Activated CD4-positive, alpha-beta T cell treated with anti-CD3 and anti-CD28 coated beads, Interleukin-2, amount 10 ng/mL, durations not matched to agents 7 days and 5 days (primary cell): ENCODE measurements at places on chromosomes 3 and 15. TPM values are rescaled to one million over a fixed set of nuclear protein-coding genes. Genes with fewer than 3 reads are reported as not detected.

ALDH1A2 gene
- total RNA-seq: not detected

SLC25A20 gene
- 35.2 TPM for total RNA-seq

SPTSSB gene
- not detected for total RNA-seq

CCR8 gene
- total RNA-seq: 1.9 TPM

- H3K4me3 ChIP-seq: no peak overlapping the region
- H3K27me3 ChIP-seq: no peaks in the 10 kb centered on the region
- H3K36me3 ChIP-seq: peaks cover 1% of the 10 kb centered on the region
- no peak for DNase-seq
Observed at GRCh38 chr3:31370681-31371080, 162.0 kb upstream of the STT3B start.

DNA sequence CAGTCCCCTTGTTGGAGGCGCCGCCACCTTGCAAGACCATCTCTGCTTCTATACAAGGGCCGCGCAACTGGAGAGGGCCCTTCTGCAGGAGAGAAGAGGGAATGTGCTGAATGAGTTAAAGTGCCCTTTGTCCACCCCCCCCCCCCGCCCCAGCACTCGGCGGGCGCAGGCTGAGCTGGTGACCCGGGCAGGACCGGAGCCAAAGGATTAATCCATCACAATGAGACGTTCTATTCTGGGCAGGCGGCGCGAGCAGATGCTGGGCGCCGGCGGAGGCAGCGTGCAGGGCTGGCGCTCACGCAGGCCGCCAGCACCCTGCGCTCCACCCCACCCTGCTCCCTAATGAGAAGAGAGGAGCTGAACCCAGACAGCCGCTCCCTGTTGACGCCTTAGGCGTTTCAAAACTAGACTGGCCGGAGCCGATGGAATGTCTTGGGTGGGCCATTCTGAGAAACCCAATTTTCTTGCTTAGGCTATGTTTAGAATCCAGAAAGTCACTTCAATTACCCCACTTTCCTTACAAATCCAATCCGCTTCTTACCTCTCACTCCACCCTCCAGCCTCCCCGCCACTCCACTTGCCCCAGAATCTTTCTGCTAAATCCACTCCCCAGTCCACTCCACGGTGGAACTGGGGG, 32.9 kb downstream of the GJD2 start:
- no peak for DNase-seq
- no peak overlapping the region for H3K4me3 ChIP-seq
- H3K4me1 ChIP-seq: no peaks in the 10 kb centered on the region
- H3K27me3 ChIP-seq: peaks cover 51% of the 10 kb centered on the region
- no peaks in the 10 kb centered on the region for H3K36me3 ChIP-seq

- no peak for DNase-seq
- H3K4me1 ChIP-seq: peaks cover 8% of the 10 kb centered on the region
- H3K36me3 ChIP-seq: peaks cover 14% of the 10 kb centered on the region
- H3K27me3 ChIP-seq: no peaks in the 10 kb centered on the region
- H3K4me3 ChIP-seq: no peak overlapping the region
Observed at GRCh38 chr3:183212565-183212964, 40.5 kb upstream of the B3GNT5 start.

DNA sequence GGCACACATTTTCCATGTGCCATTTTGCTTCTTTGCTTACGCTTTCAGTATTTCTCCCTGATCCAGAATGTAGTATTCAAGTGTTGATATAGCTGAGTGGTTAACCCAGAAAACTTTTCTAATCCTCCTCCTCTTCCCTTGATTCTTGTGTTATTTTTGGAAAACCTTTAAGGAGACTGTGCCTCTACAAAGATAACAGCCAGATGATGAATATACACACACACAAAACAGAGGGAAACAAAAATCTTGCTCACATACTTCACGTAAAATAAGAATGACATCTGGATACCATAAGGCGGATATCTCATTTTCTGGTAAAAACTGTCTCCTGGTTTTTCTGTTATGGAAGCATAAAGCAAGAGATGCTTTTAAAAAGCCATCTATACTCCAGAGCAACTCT, 295.8 kb upstream of the THBS1 start:
- H3K27me3 ChIP-seq: peaks cover 33% of the 10 kb centered on the region
- no peak overlapping the region for H3K4me3 ChIP-seq
- no peak overlapping the region for H3K27ac ChIP-seq

EPHA6 gene
- total RNA-seq: not detected

GRCh38 chr3:115823083-115823482, 199.8 kb downstream of the GAP43 start:
- no peaks in the 10 kb centered on the region for H3K4me1 ChIP-seq
- H3K4me3 ChIP-seq: no peak overlapping the region
- H3K27ac ChIP-seq: no peak overlapping the region
- no peak for DNase-seq
- peaks cover 5% of the 10 kb centered on the region for H3K27me3 ChIP-seq

DNA sequence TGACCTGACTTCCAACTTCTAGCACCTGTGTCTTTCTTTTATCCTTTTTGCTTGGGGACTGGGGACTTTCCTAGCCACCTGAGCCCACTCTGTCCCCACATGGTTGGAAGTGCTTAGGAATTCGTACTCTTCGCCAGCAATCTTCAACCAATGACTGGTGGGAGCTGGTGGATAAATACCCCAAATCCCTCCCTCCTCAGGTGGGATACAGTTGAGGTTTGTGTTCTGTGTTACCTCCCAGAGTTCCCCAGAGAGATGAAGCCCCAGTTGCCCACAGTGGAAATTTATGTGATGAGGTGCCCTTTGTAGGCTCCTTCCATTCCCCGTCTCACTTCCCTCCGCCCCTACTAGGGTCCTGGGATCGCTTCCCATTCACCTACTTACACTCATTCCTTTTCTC, 40.1 kb upstream of the CFAP161 start:
- H3K36me3 ChIP-seq: no peaks in the 10 kb centered on the region
- no peak overlapping the region for H3K4me3 ChIP-seq
- peaks cover 32% of the 10 kb centered on the region for H3K27me3 ChIP-seq
- peaks cover 9% of the 10 kb centered on the region for H3K4me1 ChIP-seq
- no peak for DNase-seq

BOC gene
- not detected for total RNA-seq

ATP13A5 gene
- total RNA-seq: not detected

COPS2 gene
- 61.7 TPM for total RNA-seq

DNA sequence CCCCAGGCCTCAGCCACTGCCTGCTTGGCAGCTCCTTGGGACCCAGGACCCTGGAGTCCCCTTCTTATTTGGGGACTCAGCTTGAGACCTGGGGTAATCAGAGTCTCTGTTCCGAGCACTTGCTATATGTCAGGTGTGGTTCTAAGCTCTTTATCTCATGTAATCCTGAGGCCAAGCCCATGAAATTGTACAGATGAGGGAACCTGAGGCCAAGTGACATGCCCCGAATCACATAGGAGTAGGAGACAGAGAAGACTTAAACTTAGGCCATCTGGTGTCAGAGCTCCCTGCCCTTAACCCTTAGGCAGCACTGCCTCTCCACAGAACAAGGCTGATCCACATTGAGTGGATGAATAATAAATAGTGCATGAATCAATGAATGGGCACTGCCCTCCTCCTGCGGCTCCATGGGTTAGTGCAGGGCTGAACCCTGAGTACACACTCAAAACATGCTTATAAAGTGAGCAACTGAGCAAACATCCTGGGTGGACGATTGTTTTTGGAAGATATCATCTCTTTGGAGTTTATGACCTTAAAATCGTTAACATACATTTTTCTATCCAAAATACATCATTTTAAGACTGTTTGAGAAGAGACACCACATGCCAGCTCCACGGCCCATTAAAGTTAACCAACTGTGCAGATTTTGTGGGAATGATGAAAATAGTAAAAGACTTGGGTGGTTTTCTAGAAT, 33.2 kb upstream of the IQSEC1 start:
- H3K27ac ChIP-seq: no peak overlapping the region
- peaks cover 8% of the 10 kb centered on the region for H3K4me1 ChIP-seq
- no peaks in the 10 kb centered on the region for H3K36me3 ChIP-seq
- no peak overlapping the region for H3K4me3 ChIP-seq

- no peaks in the 10 kb centered on the region for H3K36me3 ChIP-seq
- DNase-seq: no peak
- no peak overlapping the region for H3K4me3 ChIP-seq
- H3K4me1 ChIP-seq: no peaks in the 10 kb centered on the region
- H3K27ac ChIP-seq: no peak overlapping the region
Observed at GRCh38 chr3:43370293-43370980, 84.1 kb downstream of the SNRK start.

- no peak overlapping the region for H3K4me3 ChIP-seq
- H3K4me1 ChIP-seq: no peaks in the 10 kb centered on the region
- no peaks in the 10 kb centered on the region for H3K36me3 ChIP-seq
- no peak for DNase-seq
Observed at GRCh38 chr3:78046566-78046965, 1006.7 kb downstream of the ROBO2 start.

DNA sequence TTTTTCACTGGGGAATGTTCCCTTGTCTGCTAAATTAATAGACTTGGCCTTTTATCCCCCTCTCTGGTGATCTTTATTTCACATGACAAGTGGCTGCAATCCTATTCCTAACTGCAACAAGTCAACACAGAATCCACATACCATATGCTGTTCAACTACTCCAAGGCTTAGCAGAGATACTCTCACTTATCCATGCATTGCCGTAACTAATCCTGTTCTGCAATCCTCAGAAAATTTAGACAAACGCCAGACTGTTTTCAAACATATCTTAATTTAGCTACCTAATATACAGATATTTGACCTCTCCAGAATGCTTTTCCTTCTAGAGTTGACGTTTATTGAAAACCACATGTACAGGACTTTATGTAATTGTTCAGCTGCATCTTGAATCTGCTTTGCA, 37.9 kb downstream of the EID1 start:
- peaks cover 33% of the 10 kb centered on the region for H3K27me3 ChIP-seq
- H3K4me1 ChIP-seq: no peaks in the 10 kb centered on the region
- no peaks in the 10 kb centered on the region for H3K36me3 ChIP-seq
- H3K27ac ChIP-seq: no peak overlapping the region
- H3K4me3 ChIP-seq: no peak overlapping the region

C3orf20 gene
- total RNA-seq: 0.10 TPM

DNA sequence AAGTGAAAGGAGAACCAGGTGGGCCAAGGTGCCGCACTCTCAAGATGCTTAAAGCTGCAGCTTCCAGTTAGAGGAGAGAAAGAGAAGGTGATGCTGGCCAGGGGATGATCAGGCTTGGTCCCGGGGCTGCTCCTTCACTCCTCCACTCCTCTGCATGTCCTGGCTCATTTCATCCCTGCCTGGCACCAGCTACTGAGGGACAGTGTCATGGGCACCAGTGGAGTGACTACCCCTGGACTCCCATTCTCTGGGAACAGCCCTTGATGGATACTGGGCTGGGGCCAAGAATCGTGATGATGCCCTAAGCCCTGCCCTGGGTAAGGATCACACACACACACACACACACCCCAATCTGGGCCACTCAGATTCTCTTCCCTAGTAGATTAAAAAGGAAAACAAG, 243.7 kb downstream of the UACA start:
- no peaks in the 10 kb centered on the region for H3K36me3 ChIP-seq
- DNase-seq: no peak
- H3K27ac ChIP-seq: no peak overlapping the region
- no peak overlapping the region for H3K4me3 ChIP-seq

FSTL1 gene
- 0.37 TPM for total RNA-seq

- no peaks in the 10 kb centered on the region for H3K36me3 ChIP-seq
- H3K4me3 ChIP-seq: no peak overlapping the region
- H3K4me1 ChIP-seq: no peaks in the 10 kb centered on the region
- no peak for DNase-seq
- H3K27me3 ChIP-seq: peaks cover 9% of the 10 kb centered on the region
- no peak overlapping the region for H3K27ac ChIP-seq
Observed at GRCh38 chr3:14534516-14535191, 5.5 kb downstream of the GRIP2 start.

- no peak overlapping the region for H3K27ac ChIP-seq
- H3K4me1 ChIP-seq: no peaks in the 10 kb centered on the region
- H3K27me3 ChIP-seq: peaks cover 13% of the 10 kb centered on the region
- no peaks in the 10 kb centered on the region for H3K36me3 ChIP-seq
- DNase-seq: no peak
Observed at GRCh38 chr15:39672666-39673065, 91.8 kb downstream of the THBS1 start.

FYCO1 gene
- 15.1 TPM for total RNA-seq

- no peak overlapping the region for H3K4me3 ChIP-seq
- H3K27me3 ChIP-seq: peaks cover 4% of the 10 kb centered on the region
- no peaks in the 10 kb centered on the region for H3K4me1 ChIP-seq
- no peaks in the 10 kb centered on the region for H3K36me3 ChIP-seq
Observed at GRCh38 chr15:98375513-98376340, 272.6 kb upstream of the IGF1R start.

CYP1A1 gene
- total RNA-seq: 2.9 TPM

TERB2 gene
- not detected for total RNA-seq

- no peak overlapping the region for H3K27ac ChIP-seq
- no peaks in the 10 kb centered on the region for H3K36me3 ChIP-seq
- no peak for DNase-seq
- no peaks in the 10 kb centered on the region for H3K27me3 ChIP-seq
Observed at GRCh38 chr3:23164746-23165145, 38.4 kb upstream of the UBE2E2 start.

- no peaks in the 10 kb centered on the region for H3K36me3 ChIP-seq
- DNase-seq: no peak
- no peak overlapping the region for H3K27ac ChIP-seq
- no peak overlapping the region for H3K4me3 ChIP-seq
- no peaks in the 10 kb centered on the region for H3K27me3 ChIP-seq
Observed at GRCh38 chr3:191696348-191696747, 235.4 kb downstream of the PYDC2 start.

ARPP21 gene
- total RNA-seq: not detected

GRCh38 chr15:26178640-26179220, 315.6 kb upstream of the ATP10A start:
- H3K27me3 ChIP-seq: no peaks in the 10 kb centered on the region
- DNase-seq: no peak
- no peak overlapping the region for H3K4me3 ChIP-seq
